ENCODE measurements at places on chromosomes 1 and 21. TPM values are rescaled to one million over a fixed set of nuclear protein-coding genes. Genes with fewer than 3 reads are reported as not detected.

Gene TAGLN2
- total RNA-seq = 314 TPM

Gene ERICH3
- total RNA-seq = not detected

Gene SPRR2A
- not detected for total RNA-seq

GRCh38 chr1:38558500-38559445 is 300.8 kb downstream of the RRAGC start:
- DNase-seq = no peak

GRCh38 chr21:21114461-21114860 is 116.3 kb downstream of the NCAM2 start:
- no peak for DNase-seq

DNA sequence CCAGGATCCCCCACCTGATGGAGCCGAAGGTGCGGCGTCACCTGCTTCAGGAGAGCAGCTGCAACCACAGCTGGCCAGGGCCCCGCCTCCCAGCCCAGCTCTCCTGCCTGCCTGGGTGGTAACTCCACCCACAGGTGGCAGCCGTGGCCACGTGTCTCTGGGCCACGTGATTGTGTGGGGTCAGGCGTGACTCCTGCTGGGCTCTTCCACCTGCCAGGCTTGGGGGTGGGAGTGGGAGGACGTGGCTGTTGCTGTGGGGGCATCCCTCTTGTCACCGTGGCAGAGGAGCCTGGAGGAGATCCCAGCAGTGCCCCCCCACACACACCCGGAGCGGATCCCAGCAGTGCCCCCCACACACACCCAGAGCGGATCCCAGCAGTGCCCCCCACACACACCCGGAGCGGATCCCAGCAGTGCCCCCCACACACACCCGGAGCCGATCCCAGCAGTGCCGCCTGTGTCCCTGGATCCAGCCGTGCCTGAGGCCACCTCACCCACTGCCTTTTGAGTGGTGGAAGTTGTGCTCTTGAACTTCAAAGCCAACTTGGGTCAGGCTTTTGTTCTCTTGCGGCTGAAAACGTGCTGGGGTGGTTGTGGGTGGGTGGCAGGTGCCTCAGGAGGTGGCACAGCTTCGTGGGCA is 32.2 kb downstream of the POFUT2 start:
- DNase-seq = peak; percentile 87

- peak; percentile 62 for DNase-seq
These were observed 4.6 kb downstream of the HYI start for GRCh38 chr1:43448955-43449707.

DNA sequence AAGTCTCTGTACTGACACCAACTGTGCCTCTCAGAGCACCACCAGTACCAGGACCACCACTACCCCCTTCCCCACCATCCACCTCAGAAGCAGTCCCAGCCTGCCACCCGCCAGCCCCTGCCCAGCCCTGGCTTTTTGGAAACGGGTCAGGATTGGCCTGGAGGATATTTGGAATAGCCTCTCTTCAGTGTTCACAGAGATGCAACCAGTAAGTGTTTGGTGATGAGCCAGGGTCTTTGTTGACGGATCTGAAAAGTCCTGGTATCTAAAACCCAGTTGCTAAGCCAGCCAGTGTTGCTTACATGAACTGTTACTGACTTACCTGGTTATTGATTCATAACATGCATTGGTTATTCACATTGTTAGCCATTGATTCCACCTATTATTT is 1.1 kb downstream of the C1orf56 start:
- DNase-seq = no peak

DNA sequence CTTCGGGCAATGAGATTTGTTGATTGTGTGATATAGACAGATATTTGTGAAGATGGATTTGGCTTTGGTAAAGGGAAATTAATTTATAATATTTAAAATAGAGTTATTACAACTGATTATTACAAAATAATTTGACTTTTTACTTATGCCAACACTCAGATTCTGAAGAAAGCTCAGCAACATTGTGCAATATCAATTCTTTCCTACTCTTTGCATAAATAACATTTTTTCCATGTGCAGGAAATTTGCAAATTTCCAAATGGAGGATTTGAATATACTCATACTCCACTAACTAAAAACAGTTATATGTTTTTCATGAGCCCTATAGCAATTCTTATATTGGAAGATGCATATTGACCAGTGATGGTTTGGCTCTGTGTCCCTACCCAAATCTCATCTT is 676.4 kb upstream of the ADAMTS5 start:
- DNase-seq = no peak

DNA sequence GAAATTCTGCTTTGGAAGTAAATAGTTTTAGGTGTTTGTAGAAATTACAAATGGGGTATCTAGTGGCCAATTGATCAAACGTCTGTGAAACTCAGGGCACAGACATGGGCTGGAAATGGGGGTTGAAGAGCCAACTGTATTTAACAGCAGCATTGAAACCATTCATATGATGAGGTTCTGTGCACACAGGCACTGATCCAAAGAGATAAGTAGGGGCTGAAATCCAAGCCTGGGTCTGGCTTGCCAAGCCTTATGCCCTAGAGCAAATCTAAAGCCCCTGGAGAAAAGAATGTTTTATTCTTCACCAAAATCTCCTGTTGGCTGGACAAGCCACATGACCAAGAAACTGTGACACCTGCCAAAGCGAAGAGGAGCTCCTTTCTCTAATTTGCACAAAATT is 67.6 kb upstream of the ST6GALNAC5 start:
- no peak for DNase-seq

DNA sequence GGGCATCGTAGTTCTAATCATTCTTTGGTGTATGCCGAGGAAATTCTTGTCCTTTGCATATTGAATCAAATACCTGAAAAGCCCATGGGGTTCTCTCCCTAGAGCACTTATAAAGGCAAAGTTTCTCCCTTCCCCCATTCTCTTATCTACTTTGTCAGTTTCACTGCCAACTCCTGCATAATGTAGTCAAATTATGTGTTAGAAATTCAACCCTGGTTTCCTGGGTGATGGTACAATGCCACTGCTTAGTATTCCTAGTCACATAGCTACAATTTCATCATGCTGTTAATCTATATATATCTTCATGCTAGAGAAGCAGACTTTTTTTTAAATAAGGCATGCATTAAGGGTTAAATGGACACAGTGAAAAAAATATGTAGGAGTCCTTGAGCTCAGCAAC is 119.0 kb downstream of the PDE4B start:
- DNase-seq = no peak

- DNase-seq = no peak
These were observed 3.8 kb downstream of the CELSR2 start for GRCh38 chr1:109252893-109253802.

DNA sequence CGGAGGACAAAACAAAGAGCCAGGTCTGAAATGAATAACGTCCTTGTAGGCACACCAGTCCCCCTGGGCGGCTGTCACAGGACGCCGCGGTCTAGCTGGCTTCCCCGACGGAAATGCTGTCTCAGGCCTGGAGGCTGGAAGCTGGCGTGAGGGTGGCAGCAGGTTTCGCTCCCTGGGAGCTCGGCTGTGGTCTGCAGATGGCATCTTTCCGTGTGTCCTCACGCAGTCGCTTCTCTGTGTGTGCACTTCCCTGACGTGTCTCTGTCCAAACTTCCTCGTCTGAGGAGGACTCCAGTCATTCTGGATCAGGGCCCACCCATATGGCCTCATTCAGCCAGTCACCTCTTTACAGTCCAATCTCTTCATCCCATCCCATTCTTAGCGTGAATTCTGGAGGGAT is 14.2 kb downstream of the TNFRSF14 start:
- DNase-seq = no peak

GRCh38 chr1:112981426-112981825 is 25.4 kb upstream of the SLC16A1 start:
- DNase-seq = no peak

DNA sequence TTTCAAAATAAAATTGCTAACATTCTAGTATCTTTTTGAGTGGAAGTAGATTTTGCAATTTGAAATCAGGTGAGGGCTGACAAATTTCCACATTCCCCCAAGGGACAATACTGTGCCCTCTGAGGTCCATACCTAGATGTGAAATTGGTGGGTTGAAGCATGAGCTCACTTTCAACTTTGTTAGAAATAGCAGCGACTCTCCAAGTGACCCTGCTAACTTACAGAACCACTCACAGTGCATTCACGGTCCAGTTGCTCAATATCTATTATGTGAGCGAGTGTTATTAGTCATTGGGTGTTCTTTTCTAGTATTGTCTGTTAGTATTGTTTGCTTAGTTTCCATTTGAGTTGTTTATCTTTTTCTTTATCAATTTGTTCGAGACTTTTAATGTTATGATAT is 53.6 kb upstream of the ASB17 start:
- DNase-seq = no peak

GRCh38 chr1:24963099-24963872 is 33.2 kb upstream of the RUNX3 start:
- DNase-seq = no peak

GRCh38 chr1:118812555-118812954 is 175.6 kb downstream of the TBX15 start:
- no peak for DNase-seq

Data from mesenteric fat pad (tissue), 1 donor.